ENCODE measurements at places on chromosomes 11 and 22. TPM values are rescaled to one million over a fixed set of nuclear protein-coding genes. Genes with fewer than 3 reads are reported as not detected.

The SLC25A45 gene
- 23.4 TPM for total RNA-seq

The SEPTIN3 gene
- 0.18 TPM for total RNA-seq

The HMGXB4 gene
- total RNA-seq, result 32.6 TPM

The LMO1 gene
- not detected for total RNA-seq

The ACR gene
- not detected for total RNA-seq

The OR11H1 gene
- total RNA-seq, result not detected

The CRYBA4 gene
- total RNA-seq, result not detected

The SYT7 gene
- not detected for total RNA-seq

The DCHS1 gene
- 14.4 TPM for total RNA-seq

The BCO2 gene
- 1.9 TPM for total RNA-seq

The OMP gene
- 1.1 TPM for total RNA-seq

The HBG2 gene
- total RNA-seq, result not detected

The IGSF9B gene
- total RNA-seq, result 16.1 TPM

The INSC gene
- 0.60 TPM for total RNA-seq

The P2RX3 gene
- total RNA-seq, result not detected

The GGTLC2 gene
- not detected for total RNA-seq

The NRIP3 gene
- total RNA-seq, result 0.96 TPM

The CARD18 gene
- not detected for total RNA-seq

The KRTAP5-1 gene
- total RNA-seq, result not detected

The CCND1 gene
- 0.49 TPM for total RNA-seq

The RFPL3 gene
- total RNA-seq, result not detected

The NPAS4 gene
- total RNA-seq, result not detected

The NRXN2 gene
- total RNA-seq, result 0.21 TPM

The MFNG gene
- 235 TPM for total RNA-seq

The OR6A2 gene
- not detected for total RNA-seq

The LMO2 gene
- 0.99 TPM for total RNA-seq

The SNU13 gene
- total RNA-seq, result 117 TPM

The OR10D3 gene
- not detected for total RNA-seq

The MMP13 gene
- not detected for total RNA-seq

The BET1L gene
- 122 TPM for total RNA-seq

The OR8G5 gene
- total RNA-seq, result not detected

The KRTAP5-10 gene
- total RNA-seq, result not detected

Data from naive thymus-derived CD8-positive, alpha-beta T cell (primary cell).